ENCODE measurements at places on chromosomes 16 and 17.

GRCh38 chr17:11589716-11590115, 8.6 kb upstream of the DNAH9 start:
- DNase-seq, result no peak

DNA sequence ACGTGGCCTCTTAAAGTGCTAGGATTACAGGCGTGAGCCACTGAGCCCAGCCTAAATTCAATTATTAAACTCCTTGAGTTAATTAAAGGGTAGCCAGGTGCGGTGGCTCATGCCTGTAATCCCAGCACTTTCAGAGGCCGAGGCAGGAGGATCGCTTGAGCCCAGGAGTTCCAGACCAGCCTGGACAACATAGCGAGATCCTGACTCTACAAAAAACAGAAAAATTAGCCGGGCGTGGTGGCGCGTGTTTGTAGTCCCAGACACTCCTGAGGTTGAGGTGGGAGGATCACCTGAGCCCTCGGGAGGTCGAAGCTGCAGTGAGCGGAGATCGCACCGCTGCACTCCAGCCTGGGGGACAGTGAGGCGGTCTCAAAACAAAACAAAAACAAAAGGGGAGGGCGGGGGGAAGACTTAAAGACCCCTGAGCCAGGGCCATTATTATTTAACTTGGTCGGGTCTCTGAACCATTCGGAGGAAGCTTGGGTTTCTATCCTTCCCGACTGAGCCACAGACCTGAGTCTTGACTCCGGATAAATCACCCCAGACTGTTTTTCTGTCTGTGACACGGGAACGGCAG, 19.5 kb downstream of the BCL7C start:
- no peak for DNase-seq

- peak; percentile 14 for DNase-seq
Observed at GRCh38 chr16:74575807-74576643, 30.9 kb downstream of the GLG1 start.

- DNase-seq, result no peak
Observed at GRCh38 chr16:85653290-85653891, 35.4 kb downstream of the GINS2 start.

- DNase-seq, result peak; percentile 93
Observed at GRCh38 chr17:41467561-41467960, 375 bp upstream of the KRT32 start.

GRCh38 chr17:8059131-8059530, 20.3 kb downstream of the ALOX15B start:
- peak; percentile 68 for DNase-seq

DNA sequence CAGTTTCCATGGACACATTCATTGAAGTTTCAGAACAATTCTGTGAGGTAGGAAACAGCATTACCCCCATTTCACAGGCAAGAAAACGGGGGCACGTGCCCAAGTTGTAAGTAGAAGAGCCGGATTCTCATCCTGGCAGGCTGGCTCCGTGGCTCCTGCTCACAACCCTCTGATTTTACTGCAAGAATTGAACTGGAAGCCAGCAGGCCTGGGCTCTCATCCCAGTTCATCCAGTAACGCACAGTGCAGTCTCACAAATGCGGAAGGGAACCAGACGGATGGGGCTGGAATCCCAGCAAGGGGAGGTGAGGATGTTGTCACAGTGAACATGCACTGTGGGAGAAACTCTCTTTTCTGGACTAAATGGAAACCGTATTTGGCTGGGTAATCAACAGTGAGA, 40.7 kb upstream of the DOC2B start:
- DNase-seq, result no peak

DNA sequence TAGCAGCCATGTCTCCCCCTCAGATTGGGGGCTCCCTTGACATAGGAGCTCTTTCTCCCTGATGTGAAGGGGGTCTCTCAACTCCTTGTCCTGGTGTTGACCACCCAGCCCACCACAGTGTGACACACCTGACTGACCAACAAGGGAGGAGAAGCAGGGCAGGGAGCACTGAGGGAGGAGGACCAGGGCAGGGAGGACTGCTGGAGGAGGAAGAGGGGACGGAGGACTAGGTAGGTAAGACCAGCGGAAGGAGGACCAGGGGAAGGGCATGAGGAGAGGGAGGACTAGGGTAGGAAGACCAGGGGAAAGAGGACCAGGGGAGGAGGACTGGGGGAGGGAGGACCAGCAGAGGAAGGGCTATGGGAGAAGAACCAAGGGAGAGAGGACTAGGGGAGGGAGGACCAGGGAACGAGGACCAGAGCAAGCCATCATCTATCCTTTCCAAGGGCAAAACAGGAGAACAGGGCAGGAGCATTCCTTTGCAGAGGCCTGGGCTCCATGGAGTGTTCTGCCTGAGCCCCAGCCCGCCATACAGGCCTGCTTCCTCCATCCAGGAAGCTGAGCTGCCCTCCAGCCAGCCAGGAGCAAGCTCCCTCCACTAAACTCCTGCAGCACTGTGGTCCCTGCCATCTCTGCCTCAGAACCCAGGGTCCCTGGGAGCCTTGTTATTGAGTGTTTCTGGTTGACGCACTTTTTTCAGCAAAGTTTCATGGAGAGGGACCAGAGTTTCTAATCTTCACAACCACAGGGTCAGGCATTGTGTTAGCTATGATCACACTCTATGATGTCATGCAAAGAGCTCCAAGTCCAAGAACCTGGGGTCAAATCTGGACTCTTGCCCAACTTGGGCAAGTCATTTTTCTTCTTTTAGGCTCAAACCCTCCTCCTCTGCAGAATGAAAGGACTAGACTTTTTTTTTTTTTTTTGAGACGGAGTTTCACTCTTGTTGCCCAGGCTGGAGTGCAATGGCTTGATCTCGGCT, 15.4 kb upstream of the KRT17 start:
- DNase-seq, result peak; percentile 66
